Activated T-helper 17 cell treated with anti-CD3 and anti-CD28 coated beads, Interleukin-2, amount 50 U/mL, for 72 hours (primary cell): ENCODE measurements at places on chromosomes 2 and 18.

DNA sequence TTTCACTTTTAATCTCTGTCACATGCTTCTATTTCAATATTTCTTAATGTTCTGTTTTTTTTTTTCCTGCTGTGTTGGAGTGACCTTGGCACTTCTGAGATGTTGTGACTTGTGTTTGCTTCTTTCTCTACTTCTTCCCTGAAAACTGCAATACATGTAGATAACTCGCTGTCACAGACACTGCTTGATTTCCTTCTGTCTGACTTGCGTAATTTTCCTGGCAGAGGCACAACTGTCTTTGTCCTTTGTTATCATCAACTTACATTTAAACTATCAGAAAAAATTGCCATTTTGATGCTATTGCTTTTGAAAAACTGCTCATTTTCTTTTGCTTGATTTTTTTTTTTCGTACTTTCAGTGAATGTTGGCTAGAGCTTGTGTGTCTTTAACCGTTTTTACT lies 69.0 kb downstream of the BABAM2 start:
- no peak for ATAC-seq

- no peak for ATAC-seq
Measured at GRCh38 chr2:73983322-73984202, 1.1 kb upstream of the TET3 start.

DNA sequence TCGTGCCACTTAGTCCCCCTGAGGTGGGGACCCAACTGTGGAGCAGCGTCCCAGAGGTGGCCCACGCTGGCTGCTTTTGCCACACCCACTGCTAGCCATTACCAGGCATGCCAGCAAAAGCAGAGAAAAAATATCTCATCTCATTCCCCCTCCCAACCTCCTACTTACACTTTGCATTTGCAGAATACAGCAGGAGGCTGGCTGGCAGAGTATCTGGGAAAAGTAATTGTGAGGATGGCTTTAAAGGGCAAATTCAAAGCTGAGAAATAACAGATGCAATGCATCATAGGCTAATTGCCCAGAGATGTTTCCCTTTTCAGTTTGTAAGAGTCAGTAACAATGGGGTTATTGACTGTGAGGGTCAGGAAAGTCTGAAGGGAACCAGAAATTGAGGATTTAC lies 438.1 kb upstream of the DSEL start:
- no peak for ATAC-seq

DNA sequence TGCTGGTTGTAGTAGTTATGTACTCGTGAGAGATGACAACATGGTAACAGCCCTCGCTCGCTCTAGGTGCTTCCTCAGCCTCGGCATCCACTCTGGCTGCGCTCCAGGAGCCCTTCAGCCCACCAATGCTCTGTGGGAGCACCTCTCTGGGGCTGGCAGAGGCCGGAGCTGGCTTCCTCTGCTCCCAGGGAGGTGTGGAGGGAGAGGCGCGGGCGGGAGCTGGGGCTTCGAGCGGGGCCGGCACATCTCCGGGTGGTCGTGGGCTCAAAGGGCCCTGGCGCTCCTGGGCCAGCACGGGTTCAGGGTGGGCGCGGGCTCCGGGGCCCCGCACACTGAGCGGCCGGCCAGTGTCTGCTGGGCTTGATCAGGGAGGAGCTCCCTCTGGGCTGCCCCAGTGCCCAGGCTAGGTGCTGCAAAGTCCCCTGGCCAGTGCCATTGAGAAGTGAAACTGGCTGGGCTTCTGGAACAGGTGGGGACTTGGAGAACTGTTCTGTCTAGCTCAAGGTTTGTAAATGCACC lies 1012.1 kb downstream of the CNTNAP5 start:
- no peak for ATAC-seq

GRCh38 chr18:54191352-54191751 lies 33.1 kb downstream of the MBD2 start:
- no peak for ATAC-seq

- no peak for ATAC-seq
Measured at GRCh38 chr2:182101263-182101662, 115.6 kb downstream of the PPP1R1C start.

GRCh38 chr2:119233326-119234020 lies 9.8 kb downstream of the STEAP3 start:
- ATAC-seq: no peak

- no peak for ATAC-seq
Measured at GRCh38 chr2:217828336-217828735, 174.5 kb downstream of the TNS1 start.

DNA sequence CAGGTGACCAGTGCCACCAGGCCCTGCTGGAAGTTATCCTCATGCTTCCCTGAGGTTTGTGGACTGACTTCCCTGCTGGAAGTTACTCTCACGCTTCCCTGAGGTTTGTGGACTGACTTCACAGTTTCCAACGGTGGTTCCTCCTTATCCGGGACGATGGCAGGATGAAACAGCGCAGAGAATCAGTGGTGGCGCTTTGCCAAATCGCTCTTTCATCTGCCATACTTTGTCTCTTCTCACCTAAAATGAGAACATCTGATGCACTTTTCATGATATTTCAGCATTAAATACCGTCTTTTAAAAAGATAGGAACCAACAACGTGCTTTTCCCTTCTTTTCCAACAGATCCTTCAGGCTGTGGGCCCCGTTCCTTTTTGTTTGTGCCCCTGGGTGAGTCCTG lies 183.3 kb downstream of the LDLRAD4 start:
- no peak for ATAC-seq

- no peak for ATAC-seq
Measured at GRCh38 chr18:3189884-3190283, 29.9 kb downstream of the MYOM1 start.

DNA sequence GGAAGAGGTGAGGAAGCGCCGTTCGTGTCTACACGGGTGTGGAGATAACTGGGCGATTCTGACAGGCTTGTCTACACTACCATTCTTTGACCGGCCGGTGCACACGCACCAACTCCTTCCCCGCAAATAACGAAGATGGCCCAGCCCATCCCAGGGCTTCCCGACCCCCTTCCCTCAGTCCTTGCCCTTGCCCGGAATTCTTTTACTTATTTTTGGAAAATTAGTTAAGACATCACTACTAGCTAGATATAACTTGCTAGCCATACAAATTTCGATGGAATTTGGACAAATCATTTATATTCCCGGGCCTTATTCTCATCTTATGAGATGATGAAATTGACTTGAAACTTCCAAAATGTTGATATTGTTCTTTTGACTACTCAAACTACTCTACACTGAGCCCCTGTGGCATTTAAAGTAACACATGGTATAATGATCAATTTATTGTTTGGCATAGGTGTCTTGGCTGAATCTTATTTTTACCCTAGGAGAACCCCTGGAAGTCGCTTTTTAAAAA lies 1.3 kb downstream of the ERICH2 start:
- no peak for ATAC-seq

- ATAC-seq: no peak
Measured at GRCh38 chr2:28991460-28991859, 10.4 kb downstream of the TOGARAM2 start.

DNA sequence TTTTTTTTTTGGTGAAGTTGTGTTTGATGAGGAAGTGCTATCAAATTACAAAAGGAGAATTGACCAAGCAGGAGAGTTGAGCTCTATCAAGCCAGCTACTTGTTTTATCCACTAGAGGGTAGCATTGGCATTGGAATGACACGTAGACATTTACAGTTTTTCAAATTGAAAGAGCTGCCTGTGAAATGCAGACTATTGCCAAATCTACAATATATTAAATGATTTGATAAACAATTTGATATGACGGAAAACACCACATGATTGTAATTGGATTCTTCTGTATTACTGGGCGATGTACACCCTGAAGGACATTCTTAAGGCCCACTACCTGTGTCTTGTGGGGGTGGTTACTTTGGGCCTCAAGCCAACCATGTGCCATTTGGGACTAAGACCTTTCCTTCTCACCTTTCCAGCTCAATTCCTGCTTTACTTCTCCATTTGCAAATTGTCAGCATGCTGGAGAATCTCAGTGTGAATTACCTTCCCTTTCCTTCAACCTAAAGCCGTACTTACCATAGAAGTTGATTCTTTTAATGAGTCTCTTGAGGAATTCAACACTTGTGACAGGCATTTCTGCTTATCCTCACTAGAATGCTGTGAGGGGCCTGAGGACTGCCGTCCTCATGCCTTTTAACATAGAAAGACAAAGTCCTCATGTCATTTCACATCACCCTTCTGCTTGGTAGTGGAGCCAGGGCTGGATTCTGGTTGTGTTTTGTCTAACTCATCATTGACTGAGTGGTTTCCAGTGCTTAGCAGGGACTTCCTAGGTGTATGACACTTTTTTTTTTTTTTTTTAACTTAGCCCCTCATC lies 134.8 kb upstream of the THUMPD2 start:
- ATAC-seq: peak; percentile 32

DNA sequence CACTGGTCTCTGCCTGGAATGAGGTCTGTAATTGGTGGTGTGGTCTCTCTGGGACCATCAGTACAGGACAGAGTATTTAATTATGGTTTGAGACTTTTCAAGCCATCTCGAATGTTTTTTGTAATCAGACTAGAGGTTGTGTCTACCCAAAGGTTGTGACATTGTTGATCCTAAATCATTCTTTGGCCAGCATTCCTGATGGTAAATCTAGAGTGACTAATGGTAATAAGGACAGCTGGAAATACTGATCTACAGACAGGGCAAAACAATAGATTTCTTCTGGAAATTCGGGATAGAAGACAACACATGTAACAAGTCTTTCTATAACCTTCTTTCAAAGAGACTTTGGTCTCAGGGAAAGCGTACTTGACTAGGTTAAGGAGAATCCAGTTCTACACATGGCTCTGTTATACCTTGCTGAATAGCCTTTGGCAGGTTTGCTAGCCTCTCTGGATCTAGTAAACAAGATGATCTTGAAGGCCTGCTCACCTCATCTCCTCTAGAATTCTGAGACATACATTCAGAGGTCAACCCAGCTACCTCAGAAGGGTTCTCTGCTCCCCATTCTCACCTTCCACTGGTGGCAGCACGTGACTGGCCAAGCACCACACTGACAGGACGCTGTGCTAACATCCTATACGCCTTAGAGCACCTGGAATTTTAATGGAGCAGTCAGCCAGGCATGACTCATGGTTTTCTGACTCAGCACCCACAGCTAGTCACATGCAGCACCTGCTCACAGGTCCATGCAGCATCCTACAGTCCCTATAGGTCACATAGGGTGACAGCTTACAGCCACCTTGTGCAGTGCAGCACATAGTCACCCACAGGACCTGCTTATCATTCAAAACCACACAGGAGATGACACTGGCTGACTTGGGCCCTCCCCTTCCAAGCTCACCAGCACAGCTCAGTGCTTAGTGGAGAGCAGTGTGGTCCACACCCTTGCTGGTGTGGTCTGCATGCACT lies 12.2 kb downstream of the PLB1 start:
- peak; percentile 97 for ATAC-seq

- ATAC-seq: no peak
Measured at GRCh38 chr2:205858881-205859441, 176.7 kb downstream of the NRP2 start.
